ENCODE measurements at places on chromosomes 4 and X.
A peak's percentile ranks its signal among the peaks of the same experiment; 100 is the strongest.

DNA sequence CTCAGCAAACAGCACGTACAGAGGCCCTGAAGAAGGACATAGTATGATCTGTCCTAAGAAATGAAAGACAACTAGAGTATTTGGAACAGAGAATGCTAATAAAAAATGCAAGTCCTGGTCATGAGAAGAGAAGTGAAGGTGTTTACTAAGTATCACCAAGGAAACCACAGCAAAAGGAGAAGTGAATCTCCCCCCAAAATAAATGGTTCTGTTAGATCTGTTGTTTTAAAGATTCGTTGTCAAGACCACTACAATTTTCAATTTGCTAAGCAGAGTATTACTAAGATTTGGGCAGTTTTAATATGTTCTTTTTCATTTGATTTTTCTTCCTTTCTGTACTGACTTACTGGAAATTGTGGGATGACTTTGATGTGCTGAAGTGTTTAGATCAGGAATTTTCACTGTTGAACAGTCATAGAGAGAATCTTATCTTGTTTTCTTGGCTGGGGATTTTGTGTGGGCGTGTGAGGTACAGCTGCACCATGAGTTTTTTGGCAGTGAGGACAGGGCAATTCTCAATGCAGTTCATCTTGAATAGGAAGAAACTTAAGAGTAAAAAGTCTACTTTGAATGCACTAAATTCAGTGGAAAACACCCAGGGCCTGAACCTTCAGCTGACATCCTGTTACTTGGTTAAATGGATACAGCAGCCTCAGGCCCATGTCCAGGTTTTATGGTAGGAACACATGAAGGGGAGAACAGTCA is 132.2 kb downstream of the STIM2 start:
- DNase-seq = peak; percentile 40

GRCh38 chr4:61200187-61200915 is at the start of gene ADGRL3:
TSS of gene ADGRL3 (plus strand) at chr4:61200326.
- no peak for DNase-seq

DNA sequence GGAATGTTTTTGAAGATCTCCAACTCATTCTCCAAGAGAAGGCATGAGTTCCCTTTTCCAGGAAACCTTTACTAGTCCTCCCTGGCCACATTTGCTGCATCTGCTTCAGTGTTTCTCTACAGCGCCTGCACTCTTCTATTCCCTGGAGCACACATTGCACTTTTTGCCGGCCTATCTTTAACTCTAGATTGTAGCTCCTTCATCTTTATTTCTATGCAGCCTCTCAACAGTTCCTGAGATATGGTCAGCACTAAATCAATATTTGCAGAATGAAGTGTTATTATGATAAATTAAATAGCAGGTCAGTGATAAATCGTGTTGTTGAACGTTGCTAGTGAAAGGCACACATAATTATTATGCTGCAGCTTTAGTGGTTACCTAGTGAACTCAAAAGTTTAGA is 88.3 kb downstream of the VCX3A start:
- no peak for DNase-seq

DNA sequence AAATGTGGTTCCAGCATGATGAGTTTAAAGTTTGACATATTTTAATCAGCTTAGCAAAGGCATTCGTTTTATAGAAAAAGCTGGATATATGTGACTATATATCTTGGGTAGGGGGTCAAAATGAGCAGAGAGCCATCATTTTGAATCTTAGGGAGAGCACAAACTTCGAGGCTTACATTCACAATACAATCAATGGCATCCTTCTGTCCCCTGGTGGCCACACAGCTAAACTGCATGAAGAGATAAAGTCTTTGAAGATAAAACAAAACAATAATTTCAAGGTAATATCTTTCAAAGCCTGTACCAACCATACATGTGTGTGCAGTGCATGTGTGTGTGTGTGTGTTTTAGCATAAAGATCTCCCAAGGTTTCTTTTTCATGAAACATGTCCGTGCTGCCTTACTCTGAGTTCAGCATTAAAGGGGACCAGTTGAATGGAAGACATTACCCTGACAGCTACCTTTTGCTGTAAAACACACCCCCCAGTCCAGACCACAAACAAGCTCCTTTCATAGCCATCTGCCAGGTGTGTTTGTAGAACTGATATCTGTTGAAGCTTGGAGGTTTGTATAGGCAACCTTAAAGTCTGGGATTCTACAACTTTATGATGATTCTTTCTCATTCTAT is 22.0 kb downstream of the DYNLT3 start:
- peak; percentile 49 for DNase-seq

GRCh38 chrX:150934453-150934852 is 36.0 kb upstream of the CD99L2 start:
- no peak for DNase-seq

GRCh38 chr4:169080981-169081380 is 70.9 kb upstream of the CBR4 start:
- DNase-seq = no peak

DNA sequence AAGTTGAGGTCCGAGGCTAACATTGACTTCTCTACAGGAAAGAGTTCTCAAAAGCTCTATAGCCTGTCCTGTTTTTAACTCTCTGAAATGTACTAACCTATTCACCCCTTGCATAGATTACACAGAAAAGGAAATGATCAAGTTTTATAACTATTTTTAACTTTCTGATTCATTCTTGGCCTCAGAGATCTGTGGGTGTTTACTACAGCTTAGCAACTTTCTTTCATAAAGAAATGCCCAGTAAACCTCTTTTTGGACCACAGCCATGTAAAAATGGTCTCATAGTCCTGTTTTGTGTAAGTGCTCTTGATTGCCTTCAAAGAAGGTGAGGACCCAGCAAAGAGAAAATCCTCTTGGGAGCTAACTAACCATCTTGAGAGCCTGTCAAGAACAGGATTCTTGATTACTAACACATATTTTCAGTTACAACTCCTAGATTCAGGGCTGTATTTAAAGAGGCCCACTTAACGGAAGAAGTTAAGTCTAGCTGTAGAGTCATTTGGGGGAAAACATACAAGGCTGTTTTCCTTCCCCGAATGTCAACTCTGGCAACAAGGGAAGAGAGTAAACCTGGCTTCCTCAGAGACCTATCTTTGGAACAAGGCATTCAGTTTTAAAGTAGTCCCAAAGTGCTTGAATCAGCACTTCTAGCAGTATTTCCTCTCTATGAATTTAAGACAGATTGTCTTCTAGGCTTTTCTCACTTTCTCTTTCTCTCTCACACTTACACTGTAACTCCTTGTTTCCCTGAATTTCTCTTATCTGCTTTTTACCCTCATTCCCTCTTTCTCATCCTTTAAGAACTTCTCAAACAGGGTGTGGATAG is 78.2 kb downstream of the IL21 start:
- DNase-seq = no peak

GRCh38 chrX:2484256-2484655 is 16.5 kb downstream of the DHRSX start:
- DNase-seq = no peak

DNA sequence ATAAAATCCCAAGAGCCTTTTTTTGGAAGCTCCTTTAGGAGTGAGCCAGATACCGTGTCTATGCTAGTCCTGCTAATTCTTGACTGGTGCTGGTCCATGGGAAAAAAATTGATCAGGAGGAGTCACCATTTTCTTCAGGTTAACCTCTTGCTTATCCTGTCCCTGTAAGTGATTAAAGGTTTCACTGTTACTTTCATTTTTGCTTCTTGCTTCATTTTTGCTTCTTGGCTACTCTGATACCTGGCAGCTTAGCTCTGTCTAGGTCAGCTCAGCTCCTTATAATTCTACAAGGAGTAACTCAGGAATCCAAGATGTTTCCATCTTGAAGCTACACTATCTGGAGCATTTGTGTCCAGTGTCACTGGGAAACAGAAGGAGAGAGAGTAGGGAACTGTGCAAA is 45.7 kb downstream of the AFM start:
- no peak for DNase-seq

DNA sequence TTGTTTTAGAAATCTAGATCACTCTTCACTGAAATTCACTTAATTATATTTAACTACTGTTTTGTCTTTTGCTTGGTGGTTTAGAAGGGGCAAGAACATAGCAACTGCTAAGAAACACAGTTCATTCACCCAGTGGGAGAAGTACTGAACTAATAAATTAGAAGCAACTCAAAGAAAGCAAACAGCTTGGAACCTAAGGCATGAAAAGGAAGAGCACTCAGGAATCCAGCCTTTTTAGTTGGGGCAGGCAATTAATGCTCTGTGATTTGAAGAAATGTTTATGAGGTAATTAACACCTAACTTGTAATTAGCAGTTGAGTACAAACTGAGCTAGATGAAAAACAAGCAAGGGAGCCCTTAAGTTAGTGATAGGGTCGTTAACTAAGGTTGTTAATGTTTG is 22.8 kb downstream of the SEPTIN11 start:
- no peak for DNase-seq

DNA sequence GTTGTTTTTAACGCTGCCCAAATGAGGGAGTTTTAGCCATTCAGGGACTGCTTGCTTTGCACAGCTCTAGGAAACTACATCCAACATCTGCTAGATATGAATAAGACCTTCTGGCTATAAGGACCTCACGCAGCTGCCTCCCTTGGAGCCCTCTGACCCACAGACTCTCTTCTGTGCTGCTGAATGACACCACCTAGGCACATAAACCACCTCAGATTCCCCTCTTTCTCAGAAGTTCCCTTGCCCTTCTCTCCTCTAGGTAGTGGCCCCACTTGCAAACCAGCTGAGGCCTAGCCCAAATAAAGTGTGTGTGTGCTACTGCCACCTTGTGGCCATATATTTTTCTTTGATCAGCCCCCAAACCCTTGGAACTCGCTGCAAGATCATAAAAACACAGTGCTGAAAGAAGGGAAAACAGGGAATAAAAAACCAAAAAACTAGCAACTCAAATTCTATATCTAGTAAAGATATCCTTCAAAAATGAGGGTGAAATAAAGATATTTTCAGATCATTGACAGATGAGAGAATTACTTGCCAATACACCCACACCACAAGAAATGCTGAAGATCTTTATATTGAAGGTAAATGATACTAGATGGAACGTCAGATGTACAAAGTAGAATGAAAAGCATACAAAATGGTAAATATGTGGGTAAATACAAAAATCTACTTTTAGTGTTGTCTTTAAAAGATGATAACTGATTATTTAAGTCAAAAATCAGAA is 265.9 kb downstream of the ADAMTS3 start:
- DNase-seq = no peak

- DNase-seq = peak; percentile 20
Observed at GRCh38 chrX:65644621-65645289, 22.7 kb upstream of the MSN start.

GRCh38 chr4:148740701-148741100 is 298.5 kb upstream of the NR3C2 start:
- no peak for DNase-seq

GRCh38 chrX:43469391-43470054 is 186.6 kb upstream of the MAOA start:
- no peak for DNase-seq
